Pulmonary artery endothelial cell (primary cell): ENCODE measurements at places on chromosomes 1 and 21. TPM values are rescaled to one million over a fixed set of nuclear protein-coding genes. Genes with fewer than 3 reads are reported as not detected.

DNA sequence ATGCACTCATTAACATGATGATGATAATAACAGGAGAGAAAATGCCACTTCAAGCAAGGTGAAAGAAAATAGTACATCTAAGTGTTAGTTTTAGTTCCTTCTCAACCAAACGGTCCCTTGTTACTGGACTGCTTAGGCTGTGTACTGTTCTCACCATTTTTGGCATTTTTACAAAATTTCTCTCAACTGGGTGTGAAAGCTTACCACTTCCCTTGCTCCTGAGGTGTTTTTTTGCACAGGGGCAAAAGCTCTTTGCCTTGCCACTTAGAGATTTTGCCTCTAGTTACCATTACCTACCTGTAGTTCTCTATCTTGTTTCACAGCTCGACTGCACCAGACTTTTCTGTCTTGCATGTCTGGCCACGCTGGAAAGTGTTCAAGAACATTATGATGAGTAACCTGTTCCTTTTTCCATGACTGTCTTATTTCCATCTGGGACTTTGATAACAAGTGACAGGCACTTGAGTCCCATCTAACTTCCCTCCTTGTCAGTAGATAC, 10.7 kb downstream of the NEK7 start:
- DNase-seq, result no peak

The HES3 gene
- total RNA-seq, result not detected in 2 replicates

- no peak for DNase-seq
Observed at GRCh38 chr21:45739218-45740087, 95.9 kb downstream of the PCBP3 start.

GRCh38 chr1:161706482-161707347, at the start of gene FCRLA:
TSS of gene FCRLA (plus strand) at chr1:161707229. CDS start at chr1:161707265, 36 bp downstream.
- DNase-seq, result no peak

The GNAT2 gene
- 0.26 and 0.42 TPM in 2 replicates for total RNA-seq

The CFAP107 gene
- total RNA-seq, result not detected in 2 replicates

GRCh38 chr1:162353702-162354101, 23.0 kb downstream of the SPATA46 start:
- DNase-seq, result no peak
